Prostate gland (tissue), 2 donors: ENCODE measurements at places on chromosomes 11 and 22. TPM values are rescaled to one million over a fixed set of nuclear protein-coding genes. Genes with fewer than 3 reads are reported as not detected.

DNA sequence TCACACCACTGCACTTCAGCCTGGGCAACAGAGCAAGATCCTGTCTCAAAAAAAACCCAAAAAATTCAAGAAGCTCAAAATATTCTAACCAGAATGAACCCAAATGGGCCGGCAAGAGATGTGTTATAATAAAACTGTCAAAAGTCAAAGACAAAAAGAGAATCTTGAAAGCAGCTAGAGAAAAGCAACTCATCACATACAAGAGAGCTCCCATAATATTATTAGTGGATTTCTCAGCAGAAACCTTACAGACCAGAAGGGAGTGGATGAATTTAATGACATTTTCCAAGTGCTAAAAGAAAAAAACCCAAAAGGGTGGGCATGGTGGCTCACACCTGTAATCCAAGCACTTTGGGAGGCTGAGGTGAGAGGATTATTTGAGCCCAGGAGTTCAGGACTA, 22.9 kb upstream of the HORMAD2 start:
- no peak overlapping the region for H3K4me3 ChIP-seq
- H3K27ac ChIP-seq = no peak overlapping the region

Gene GLB1L2
- total RNA-seq = 45.6 TPM

GRCh38 chr11:109791337-109791736, 301.9 kb upstream of the ZC3H12C start:
- no peak for DNase-seq
- H3K27me3 ChIP-seq = no peaks in the 10 kb centered on the region
- H3K27ac ChIP-seq = no peak overlapping the region
- no peaks in the 10 kb centered on the region for H3K36me3 ChIP-seq

Gene OR8G5
- total RNA-seq = 3.0 TPM

- H3K4me1 ChIP-seq = no peaks in the 10 kb centered on the region
- H3K36me3 ChIP-seq = no peaks in the 10 kb centered on the region
- no peak overlapping the region for H3K4me3 ChIP-seq
- DNase-seq = no peak
Observed at GRCh38 chr11:19349340-19350025, 108.7 kb upstream of the E2F8 start.

GRCh38 chr22:44449683-44450425, 48.2 kb downstream of the RTL6 start:
- no peak overlapping the region for H3K27ac ChIP-seq
- no peaks in the 10 kb centered on the region for H3K36me3 ChIP-seq
- DNase-seq = no peak
- no peaks in the 10 kb centered on the region for H3K27me3 ChIP-seq
- no peaks in the 10 kb centered on the region for H3K4me1 ChIP-seq

DNA sequence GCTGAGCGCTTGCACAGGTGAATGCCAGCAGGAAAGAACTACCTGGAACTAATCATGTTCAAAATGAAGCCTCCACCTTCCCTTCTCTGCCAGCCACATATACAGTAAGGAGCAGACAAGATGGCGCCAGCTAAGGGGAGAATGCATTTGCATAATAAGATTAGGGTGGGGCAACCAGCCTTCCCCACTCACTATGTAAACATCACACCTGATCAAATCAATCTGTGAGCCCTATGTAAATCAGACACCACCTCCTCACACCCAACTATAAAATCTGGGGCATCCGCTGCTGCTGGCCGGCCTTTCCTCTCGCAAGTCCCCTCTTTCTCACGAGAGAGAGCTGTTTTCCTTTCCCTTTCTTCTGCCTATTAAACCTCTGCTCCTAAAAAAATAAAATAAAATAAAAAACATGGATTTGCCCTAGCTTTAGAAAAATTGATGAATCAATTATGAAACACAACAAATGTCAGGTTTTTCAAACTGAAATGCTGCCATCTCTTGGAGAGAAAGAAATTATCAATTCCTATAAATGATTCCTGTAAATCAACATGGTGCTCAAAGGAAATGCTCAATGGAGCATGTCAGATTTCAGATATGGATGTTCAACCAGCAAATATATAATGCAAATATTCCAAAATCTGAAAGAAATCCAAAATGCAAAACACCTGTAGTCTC, 108.9 kb downstream of the SGSM3 start:
- H3K27ac ChIP-seq = no peak overlapping the region
- no peak overlapping the region for H3K4me3 ChIP-seq
- H3K27me3 ChIP-seq = no peaks in the 10 kb centered on the region
- no peaks in the 10 kb centered on the region for H3K4me1 ChIP-seq

- no peaks in the 10 kb centered on the region for H3K27me3 ChIP-seq
- H3K4me1 ChIP-seq = no peaks in the 10 kb centered on the region
- H3K27ac ChIP-seq = no peak overlapping the region
Observed at GRCh38 chr22:41504397-41504796, 35.5 kb downstream of the ACO2 start.

Gene TSPAN18
- 6.6 TPM for total RNA-seq

DNA sequence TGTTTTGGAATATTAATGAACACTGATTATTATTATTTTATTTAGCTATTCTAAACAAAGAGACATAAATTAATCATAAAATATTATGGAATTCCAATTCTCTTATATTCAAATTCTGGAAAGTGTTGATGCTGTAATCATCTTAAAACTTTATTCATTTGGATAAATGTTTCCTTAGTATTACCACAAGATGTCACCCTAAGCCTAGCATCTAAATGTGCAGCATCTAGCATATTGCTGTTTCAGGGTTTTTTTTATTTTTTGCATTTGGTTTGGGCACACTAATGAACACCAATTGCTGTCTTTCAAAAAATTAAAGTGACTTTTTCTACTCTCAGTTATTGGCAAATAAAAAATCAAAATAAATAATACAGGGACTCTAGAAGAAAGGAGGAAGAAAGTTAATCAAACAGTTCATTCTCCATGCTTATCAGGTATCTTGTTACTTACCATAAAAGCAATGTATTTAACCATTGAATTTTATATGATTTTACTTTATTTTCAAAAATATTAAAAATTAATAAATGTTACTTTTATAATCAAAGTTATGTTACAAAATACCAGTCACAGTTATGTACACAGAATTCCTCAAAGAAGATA, 31.8 kb downstream of the DLG2 start:
- no peak overlapping the region for H3K27ac ChIP-seq
- no peaks in the 10 kb centered on the region for H3K36me3 ChIP-seq
- DNase-seq = no peak
- H3K4me1 ChIP-seq = no peaks in the 10 kb centered on the region
- H3K4me3 ChIP-seq = no peak overlapping the region

DNA sequence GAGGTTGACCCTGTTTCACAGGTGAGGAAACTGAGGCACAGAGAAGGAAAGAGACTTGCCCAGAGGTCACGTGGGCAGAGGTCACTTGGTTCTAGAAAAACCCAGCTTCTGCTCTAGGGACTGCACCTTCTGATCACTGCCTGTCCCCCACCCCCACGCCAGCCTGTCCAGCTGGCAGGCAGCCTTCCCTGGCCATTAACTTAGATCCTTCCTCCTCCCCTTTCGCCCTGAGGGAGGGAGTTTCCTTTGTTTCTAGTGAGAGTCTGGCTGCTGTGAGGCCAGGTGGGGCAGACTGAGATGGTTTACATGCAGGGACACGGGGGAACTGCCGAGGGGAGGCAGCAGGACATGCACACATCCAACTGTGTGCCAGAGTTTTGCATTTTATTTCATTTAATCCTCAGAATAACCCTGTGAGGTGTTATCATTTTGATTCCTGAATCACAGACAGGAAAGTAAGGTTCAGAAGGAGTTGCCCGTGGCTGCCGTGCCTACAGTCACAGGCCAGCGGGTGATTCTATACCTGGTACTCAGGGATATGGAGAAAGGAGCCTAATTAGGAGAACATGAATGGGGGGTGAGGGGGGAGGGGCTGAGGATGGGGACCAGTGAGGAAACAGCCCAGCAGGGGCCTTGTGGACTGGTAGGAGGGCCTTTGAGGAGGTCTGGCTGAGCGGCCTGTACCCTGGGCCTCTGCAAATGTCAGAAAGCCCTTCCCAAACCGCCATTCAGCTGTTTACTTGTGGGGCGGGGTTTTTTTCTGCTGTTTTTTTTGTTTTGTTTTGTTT, 3.4 kb downstream of the FAM83F start:
- H3K36me3 ChIP-seq = no peaks in the 10 kb centered on the region
- H3K27me3 ChIP-seq = no peaks in the 10 kb centered on the region
- H3K4me1 ChIP-seq = peaks cover 11% of the 10 kb centered on the region
- DNase-seq = peak; percentile 89
- peak overlapping the region; percentile 90 for H3K27ac ChIP-seq
